ENCODE measurements at places on chromosomes 11 and 22.
A peak's percentile ranks its signal among the peaks of the same experiment; 100 is the strongest.

- DNase-seq = no peak
Observed at GRCh38 chr11:76382209-76382608, 1.1 kb downstream of the GVQW3 start.

DNA sequence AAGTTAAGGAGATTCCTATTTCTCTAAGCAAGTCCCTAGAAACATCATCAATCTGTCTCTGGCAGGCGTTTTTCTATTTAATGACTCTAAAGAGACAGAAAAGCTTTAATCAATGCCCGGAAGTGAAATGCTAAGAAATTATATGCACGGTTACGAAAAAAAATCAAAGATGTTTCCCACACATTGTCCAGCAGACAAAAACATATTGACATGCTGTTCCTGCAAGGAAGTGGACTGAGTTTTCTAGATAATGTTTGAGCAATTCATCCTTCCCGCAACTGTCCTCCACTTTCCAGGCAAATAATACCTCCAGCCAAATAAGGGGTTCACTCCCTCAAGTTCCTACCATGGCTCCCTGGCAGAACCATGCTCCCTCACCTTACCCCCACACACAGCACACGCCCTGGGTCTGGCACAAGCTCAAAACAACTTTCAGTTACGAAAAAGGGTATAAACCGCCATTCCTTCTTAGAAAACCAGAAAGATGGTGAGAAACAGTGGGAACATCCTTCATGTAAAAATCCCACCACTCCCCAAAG lies 29.6 kb downstream of the GALNT18 start:
- DNase-seq = no peak

- no peak for DNase-seq
Observed at GRCh38 chr11:124917115-124917637, 1.9 kb upstream of the HEPN1 start.

- DNase-seq = no peak
Observed at GRCh38 chr11:11968511-11969280, 39.7 kb downstream of the DKK3 start.

DNA sequence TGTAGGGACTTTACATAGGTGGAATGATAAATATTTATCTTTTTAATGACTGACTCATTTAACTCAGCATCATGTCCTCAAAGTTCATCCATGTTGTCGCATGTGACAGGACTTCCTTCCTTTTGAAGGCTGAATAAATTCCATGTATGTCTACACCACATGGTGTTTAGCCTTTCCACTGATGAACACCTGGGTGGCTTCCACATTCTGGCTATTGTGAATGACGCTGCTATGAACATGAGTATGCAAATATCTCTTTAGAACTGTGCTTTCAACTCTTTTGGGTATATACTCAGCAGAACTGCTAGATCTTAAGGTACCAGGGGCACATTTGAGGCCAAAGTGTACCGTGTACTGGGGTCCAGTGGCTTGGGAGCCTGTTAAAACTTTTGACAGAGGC lies 24.1 kb downstream of the LARGE1 start:
- no peak for DNase-seq

GRCh38 chr11:72685560-72686480 lies 11.6 kb upstream of the PDE2A start:
- DNase-seq = no peak

DNA sequence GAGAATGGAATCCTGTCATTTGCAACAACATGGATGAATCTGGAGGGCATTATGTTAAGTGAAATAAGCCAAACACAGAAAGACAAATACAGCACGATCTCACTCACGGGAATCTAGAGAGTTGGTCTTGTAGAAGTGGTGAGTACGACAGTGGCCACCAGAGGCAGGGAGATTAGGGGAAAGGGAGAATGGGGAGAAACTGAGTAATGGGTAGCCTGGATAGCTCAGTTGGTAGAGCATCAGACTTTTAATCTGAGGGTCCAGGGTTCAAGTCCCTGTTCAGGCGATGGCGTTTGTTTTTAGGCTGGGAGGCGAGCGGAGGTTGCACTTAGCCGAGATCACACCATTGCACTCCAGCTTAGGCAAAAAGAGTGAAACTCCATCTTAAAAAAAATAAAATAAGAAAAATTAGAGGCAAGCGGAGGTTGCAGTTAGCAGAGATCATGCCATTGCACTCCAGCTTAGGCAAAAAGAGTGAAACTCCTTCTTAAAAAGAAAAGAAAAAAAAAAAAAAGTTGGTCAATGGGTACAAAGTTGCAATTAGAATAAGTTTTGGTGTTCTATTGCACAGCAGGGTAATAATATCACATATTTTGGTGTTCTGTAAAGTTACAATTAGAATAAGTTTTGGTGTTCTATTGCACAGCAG lies 95.7 kb upstream of the UBASH3B start:
- no peak for DNase-seq

- DNase-seq = no peak
Observed at GRCh38 chr11:2462543-2462985, 17.8 kb downstream of the KCNQ1 start.

DNA sequence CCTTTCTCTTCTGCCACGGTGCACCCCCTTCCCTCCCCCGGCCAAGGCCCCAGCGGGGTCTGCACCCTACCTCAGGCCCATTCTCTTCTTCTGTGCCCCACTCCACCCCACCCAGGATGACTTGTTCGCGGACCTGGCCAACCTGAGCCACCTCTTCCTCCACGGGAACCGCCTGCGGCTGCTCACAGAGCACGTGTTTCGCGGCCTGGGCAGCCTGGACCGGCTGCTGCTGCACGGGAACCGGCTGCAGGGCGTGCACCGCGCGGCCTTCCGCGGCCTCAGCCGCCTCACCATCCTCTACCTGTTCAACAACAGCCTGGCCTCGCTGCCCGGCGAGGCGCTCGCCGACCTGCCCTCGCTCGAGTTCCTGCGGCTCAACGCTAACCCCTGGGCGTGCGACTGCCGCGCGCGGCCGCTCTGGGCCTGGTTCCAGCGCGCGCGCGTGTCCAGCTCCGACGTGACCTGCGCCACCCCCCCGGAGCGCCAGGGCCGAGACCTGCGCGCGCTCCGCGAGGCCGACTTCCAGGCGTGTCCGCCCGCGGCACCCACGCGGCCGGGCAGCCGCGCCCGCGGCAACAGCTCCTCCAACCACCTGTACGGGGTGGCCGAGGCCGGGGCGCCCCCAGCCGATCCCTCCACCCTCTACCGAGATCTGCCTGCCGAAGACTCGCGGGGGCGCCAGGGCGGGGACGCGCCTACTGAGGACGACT lies 15.9 kb downstream of the RTN4RL2 start:
- no peak for DNase-seq

- no peak for DNase-seq
Observed at GRCh38 chr11:85582111-85582510, 45.0 kb downstream of the DLG2 start.

DNA sequence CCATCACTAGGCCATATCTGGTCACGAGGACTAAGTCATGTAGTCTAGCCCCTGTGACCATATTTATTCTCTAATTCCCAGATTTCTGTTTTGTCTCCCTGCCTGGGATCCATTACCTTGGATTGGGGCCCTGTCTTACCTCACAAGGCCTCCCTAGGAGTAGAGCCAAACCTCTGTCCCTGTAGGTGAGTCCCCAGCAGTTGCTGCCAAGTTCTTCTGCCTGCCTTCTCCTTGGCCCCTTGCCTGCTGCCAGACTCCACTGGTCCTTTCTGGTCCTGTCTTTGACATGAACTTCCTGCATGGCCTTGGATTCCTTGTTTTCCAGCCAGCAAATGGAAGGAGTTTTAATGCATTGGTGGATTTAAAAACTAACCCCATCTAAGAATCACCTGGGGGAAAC lies 35.6 kb upstream of the CADM1 start:
- no peak for DNase-seq

- DNase-seq = no peak
Observed at GRCh38 chr22:19991645-19992451, 24.8 kb downstream of the ARVCF start.

DNA sequence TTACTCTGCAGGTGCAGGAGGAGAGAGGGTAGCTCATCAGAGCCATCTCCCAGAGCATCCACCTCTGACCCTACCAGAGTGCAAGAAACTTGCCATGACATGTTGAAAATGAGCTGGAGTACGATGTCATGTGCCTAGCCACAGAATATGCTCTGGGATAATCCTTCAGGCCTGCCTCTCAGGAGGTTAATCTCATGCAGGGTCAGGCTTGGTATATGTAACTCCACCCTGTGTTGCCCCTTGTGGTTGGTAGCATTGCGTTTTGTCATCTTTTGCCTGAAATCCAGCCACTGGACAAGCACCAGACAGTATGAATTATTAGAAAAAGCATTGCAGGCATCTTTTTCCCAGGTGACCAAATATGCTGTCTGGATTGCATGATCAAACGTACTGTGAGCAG lies 36.2 kb downstream of the CNTF start:
- DNase-seq = no peak

DNA sequence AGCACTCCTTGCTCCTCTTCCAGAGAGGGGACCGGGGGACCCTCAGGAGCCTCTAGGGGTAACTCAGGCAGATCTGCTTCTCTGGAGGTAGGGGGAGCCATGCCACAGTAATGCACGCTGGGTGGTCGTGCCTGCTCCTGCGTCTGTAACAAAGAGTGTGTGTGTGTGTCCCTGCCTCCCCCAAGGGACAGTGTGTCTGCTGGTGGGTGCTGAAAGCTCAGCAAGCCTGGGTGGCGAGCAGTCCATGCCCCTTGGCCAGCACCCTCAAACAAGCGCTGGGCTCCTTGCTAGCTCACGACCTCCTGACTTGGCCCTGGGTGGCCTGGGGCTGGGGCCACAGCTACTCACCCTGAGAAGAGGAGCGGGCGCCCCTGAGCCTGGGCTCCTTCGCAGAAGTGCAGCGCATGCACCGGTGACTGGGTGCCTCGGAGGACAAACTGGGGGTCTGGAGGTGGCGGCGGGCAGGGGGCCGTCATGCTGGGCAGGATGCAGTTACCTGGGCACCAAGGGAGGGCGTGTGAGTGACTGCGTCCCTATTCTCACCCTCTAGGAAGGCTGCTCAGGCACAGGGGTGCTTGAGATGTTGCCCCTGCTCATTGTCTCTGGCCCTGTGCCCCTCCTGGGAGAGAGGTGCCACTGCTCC lies 33.7 kb downstream of the GNB1L start:
- DNase-seq = no peak

GRCh38 chr11:35825386-35825785 lies 118.5 kb upstream of the LDLRAD3 start:
- DNase-seq = no peak

- DNase-seq = no peak
Observed at GRCh38 chr22:39723899-39724351, 153.4 kb downstream of the CACNA1I start.

GRCh38 chr11:93089474-93090102 lies 108.2 kb downstream of the SLC36A4 start:
- no peak for DNase-seq

- DNase-seq = no peak
Observed at GRCh38 chr11:13963949-13964770, 1.6 kb downstream of the SPON1 start.

- no peak for DNase-seq
Observed at GRCh38 chr11:126896025-126896424, 104.5 kb downstream of the KIRREL3 start.

DNA sequence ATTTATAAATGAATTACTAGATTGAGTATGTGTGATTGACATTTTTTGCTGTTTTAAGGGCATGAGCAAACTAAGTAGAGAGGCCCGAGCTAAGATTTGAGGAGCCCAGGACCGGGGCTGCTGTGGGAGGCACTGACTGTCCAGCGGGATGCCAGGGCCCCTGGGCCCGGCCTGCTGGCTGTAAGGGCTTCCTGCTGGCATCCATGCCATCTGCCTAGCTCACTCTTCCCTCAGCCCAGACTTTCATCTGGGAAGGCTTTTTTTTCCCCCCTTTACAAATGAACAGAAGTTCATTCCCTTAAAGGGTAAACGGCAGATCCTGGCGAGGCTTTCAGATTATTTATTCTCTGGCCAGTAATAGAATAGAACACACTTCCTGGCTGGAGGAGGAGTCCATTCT lies 16.0 kb upstream of the TP53I11 start:
- DNase-seq = no peak

- DNase-seq = no peak
Observed at GRCh38 chr11:802018-802617, 2.9 kb downstream of the PIDD1 start.

DNA sequence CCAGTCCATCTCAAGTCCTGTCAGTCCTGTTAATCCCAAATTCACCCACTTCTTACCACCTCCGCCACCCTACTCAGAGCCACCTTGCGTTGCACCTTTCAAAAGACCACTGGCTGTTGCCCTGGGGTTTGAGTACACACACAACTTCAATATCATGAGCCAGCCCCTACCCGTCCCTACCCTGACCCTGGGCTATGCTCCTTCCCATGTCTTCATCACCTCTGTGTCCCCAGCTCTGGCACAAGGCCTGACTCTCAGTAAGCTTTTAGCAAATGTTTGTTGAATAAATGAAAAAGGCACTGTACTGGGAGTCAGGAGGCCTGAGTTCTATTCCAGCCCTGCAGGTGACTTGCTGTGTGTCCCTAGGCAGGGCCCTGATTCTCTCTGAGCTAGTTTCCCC lies 26.5 kb downstream of the OTOG start:
- no peak for DNase-seq

GRCh38 chr11:65743681-65744025 lies 23.1 kb upstream of the RNASEH2C start:
- no peak for DNase-seq

GRCh38 chr11:69531717-69532088 lies 50.2 kb downstream of the LINC01488 start:
- DNase-seq = no peak

DNA sequence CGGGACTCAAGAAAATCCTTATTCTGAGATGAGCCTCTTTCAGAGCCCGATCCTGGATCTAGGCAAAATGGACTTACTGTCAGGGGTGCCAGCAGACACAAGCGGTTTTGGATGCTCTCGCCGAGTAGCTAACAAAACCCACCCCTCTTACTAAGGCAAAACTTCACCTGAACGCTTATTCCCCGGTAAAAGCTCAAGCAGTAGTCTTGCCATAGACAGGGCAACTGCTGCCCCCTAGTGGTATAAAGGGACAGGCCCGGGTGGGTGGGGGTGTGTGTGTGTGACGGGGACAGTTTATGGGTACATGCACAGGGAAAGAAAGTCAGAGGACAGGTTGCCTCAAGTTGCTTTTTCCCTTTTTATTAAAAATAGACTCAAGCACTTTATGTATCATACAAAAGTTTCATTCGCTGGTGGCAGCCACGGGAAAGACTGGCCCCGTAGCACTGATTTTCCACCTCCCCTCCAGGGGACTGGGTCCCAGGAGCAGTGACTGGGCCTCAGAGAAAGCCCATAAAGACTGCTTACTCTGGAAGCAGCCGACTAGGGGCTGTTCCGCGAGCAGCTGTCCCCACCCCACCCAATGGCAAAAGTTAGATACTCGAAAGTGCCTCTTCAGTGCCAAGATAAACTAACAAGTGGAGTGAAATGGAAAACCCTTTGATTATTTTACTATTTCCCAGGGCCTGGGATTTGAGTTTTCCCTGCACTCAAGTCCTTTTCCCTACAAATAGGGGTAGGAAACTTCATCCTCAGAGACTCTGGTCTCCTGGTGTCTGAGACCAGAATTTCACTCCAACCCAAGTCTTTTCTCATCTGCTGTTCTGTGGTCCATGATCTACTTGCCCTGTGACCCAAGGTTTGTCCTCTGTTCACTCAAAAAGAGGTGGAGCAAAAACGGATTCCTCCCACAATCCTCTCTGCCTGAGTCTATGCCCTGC lies 4.7 kb downstream of the YPEL4 start:
- peak; percentile 86 for DNase-seq

- no peak for DNase-seq
Observed at GRCh38 chr11:111541254-111542061, 938 bp downstream of the LAYN start.

GRCh38 chr11:10540546-10540914 lies 457 bp downstream of the RNF141 start:
- no peak for DNase-seq

- DNase-seq = no peak
Observed at GRCh38 chr11:7846003-7846402, 49.3 kb upstream of the OR5P2 start.

- DNase-seq = no peak
Observed at GRCh38 chr11:93481696-93482095, 61.5 kb downstream of the SMCO4 start.

Data from CD4-positive, alpha-beta T cell treated with Interleukin-6 at 100 ng/mL for 8 hours (primary cell).